ENCODE measurements at places on chromosomes 16 and 17. TPM values are rescaled to one million over a fixed set of nuclear protein-coding genes. Genes with fewer than 3 reads are reported as not detected.

- DNase-seq, result no peak
- no peak overlapping the region for H3K27ac ChIP-seq
- H3K36me3 ChIP-seq, result no peaks in the 10 kb centered on the region
Measured at GRCh38 chr16:66544016-66544757, 5.7 kb downstream of the TK2 start.

DNA sequence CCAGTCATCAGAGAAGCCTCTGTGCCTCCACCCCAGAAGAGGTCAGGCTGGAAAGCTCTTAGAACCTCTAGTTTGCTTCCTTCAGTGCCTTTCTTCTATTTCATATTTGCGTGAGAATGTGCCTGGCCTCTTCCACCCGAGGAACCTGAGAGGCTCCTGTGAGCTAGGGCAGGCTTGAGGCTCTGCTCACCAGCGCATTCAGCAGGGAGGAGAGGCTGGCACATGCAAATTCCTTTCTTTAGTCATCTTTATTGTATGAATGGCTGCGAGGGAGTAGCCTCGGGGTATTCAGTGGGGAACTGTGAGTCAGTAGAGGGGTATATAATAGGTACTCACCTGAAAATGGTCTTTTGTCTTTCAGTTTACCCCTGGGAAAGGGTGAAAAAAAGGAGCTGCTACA is 268.3 kb downstream of the ABCC12 start:
- DNase-seq, result no peak
- no peak overlapping the region for H3K27ac ChIP-seq
- no peak overlapping the region for H3K4me3 ChIP-seq
- H3K27me3 ChIP-seq, result peaks cover 15% of the 10 kb centered on the region
- H3K4me1 ChIP-seq, result no peaks in the 10 kb centered on the region

- no peak overlapping the region for H3K4me3 ChIP-seq
- no peak for DNase-seq
- no peak overlapping the region for H3K27ac ChIP-seq
- H3K27me3 ChIP-seq, result peaks cover 23% of the 10 kb centered on the region
- no peaks in the 10 kb centered on the region for H3K4me1 ChIP-seq
Measured at GRCh38 chr17:79339321-79339720, 264.7 kb downstream of the ENGASE start.

Gene SDR42E2
- total RNA-seq, result not detected

Gene NPIPB6
- not detected for total RNA-seq

- H3K4me1 ChIP-seq, result peaks cover 36% of the 10 kb centered on the region
- H3K27me3 ChIP-seq, result no peaks in the 10 kb centered on the region
- no peaks in the 10 kb centered on the region for H3K36me3 ChIP-seq
- no peak overlapping the region for H3K27ac ChIP-seq
- DNase-seq, result no peak
- no peak overlapping the region for H3K4me3 ChIP-seq
Measured at GRCh38 chr16:84132527-84133285, 12.3 kb downstream of the HSDL1 start.

Gene C16orf54
- total RNA-seq, result 17.3 TPM

- no peak overlapping the region for H3K27ac ChIP-seq
- H3K36me3 ChIP-seq, result no peaks in the 10 kb centered on the region
- H3K4me3 ChIP-seq, result no peak overlapping the region
- no peak for DNase-seq
- no peaks in the 10 kb centered on the region for H3K27me3 ChIP-seq
Measured at GRCh38 chr16:59249011-59249410, 514.9 kb upstream of the GOT2 start.

GRCh38 chr16:12515746-12516145 is 287.9 kb downstream of the CPPED1 start:
- H3K36me3 ChIP-seq, result no peaks in the 10 kb centered on the region
- H3K27ac ChIP-seq, result no peak overlapping the region
- no peaks in the 10 kb centered on the region for H3K27me3 ChIP-seq
- H3K4me1 ChIP-seq, result no peaks in the 10 kb centered on the region

DNA sequence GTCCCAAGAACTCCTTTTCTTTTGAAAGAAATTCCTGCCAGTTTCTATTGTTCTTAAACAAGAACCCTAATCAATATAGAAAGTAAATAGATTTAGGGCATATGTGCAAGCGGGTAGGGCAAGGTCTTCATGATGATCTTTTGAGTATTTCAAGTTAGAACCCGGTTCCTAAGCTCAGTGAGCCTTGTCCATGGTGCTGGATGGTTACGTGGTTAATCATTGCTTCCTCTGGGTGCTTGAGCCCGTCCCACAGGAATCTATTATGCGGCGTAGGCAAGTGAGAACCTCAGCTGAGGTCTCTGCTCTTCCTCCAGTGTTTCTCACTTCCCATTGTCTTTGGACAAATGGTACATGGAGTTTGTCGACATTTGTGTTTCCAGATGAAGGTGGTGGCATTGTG is 580.8 kb upstream of the EEF2KMT start:
- H3K36me3 ChIP-seq, result no peaks in the 10 kb centered on the region
- H3K27me3 ChIP-seq, result no peaks in the 10 kb centered on the region
- no peaks in the 10 kb centered on the region for H3K4me1 ChIP-seq
- H3K4me3 ChIP-seq, result no peak overlapping the region

DNA sequence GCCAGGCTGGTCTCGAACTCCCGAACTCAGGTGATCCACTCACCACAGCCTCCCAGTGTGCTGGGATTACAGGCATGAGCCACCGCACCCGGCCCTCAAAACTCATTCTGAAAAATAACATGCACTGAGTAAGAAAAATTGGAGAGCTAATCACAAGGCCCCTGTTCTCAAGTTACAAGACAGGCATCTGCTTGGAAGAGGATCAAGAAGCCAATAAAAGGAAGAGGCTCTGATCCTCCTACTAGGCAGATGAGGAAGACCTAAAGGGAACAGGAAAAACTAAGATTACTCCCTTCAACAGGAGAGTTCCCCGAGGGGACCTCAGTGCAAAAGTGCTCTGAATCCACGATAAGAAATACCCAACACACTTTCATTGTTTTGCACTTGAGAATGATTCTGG is 18.4 kb downstream of the BLMH start:
- no peak for DNase-seq
- no peak overlapping the region for H3K4me3 ChIP-seq
- H3K4me1 ChIP-seq, result peaks cover 1% of the 10 kb centered on the region
- H3K36me3 ChIP-seq, result peaks cover 40% of the 10 kb centered on the region
- H3K27me3 ChIP-seq, result no peaks in the 10 kb centered on the region

GRCh38 chr16:24188021-24188542 is 68.1 kb upstream of the CACNG3 start:
- H3K4me1 ChIP-seq, result peaks cover 11% of the 10 kb centered on the region
- peaks cover 24% of the 10 kb centered on the region for H3K36me3 ChIP-seq
- H3K27ac ChIP-seq, result no peak overlapping the region
- H3K27me3 ChIP-seq, result no peaks in the 10 kb centered on the region
- no peak overlapping the region for H3K4me3 ChIP-seq

DNA sequence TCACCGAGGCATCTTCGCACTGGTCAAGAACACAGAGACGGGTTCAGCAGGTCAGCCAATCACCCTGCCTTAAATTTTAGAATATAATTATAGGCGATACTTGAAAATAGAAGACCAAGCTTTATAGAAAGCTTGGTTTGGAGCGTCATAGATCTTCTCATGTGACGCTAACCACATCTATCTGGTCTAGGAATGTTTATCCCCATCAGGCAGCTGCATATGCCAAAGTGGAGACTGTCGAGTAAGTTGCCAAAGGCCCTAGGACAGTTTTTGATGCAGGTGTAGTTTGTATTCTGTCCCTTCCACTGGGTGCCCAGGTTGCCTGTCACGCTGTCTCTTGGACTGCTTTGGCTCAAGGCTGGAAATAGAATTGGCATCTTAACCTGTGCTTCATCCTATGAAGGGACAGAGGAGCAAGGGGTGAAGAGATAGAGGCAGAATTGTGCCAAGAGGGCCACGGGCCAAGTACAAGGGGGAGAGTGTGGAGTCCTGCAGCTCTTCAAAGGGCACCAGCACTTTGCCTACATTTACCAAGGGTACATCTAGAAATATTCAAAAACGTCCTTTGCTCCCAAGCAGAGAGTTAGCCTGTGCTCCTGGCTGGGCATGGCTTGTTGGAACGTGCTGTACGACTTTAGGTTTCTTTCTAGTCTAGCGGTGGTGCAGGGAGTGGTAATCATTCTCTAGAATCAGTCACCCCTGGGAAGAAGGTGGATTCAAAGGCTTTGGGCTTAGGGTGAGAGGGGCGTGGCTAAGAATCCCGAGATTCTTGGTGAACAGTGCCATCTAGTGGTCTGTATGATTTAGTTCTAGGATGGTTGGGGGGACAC is 5.3 kb upstream of the WIPI1 start:
- peaks cover 4% of the 10 kb centered on the region for H3K27me3 ChIP-seq
- no peak overlapping the region for H3K4me3 ChIP-seq
- H3K36me3 ChIP-seq, result no peaks in the 10 kb centered on the region

DNA sequence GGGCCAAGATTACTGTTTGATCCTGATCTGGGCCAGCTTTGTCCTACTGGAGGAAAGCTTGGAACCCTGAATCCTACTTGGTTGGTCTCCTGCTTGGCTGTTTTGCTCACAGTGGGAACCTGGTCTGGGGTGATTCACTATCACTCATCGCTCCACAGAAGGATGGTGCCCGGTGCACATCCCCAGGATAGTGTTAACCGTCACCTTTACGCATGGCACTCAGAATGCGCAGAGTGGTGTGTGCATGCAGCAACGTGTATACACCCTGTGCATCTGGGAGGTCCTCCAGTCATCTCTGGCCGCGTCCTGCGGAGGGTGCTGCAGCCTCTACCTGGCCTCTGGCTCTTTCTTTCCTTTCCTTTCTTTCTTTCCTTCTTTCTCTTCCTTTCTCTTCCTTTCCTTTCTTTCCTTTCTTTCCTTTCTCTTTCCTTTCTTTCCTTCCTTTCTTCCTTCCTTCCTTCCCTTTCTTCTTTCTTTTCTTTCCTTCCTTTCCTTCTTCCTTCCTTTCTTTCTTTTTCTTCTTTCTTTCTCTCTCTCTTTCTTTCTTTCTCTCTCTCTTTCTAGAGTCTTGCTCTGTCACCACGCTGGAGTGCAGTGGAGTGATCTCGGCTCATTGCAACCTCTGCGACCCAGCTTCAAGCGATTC is 13.1 kb downstream of the SOCS3 start:
- no peak for DNase-seq
- no peak overlapping the region for H3K4me3 ChIP-seq
- H3K27me3 ChIP-seq, result no peaks in the 10 kb centered on the region
- H3K4me1 ChIP-seq, result peaks cover 49% of the 10 kb centered on the region

GRCh38 chr17:27669136-27669535 is 38.1 kb downstream of the LGALS9 start:
- no peak for DNase-seq
- H3K27me3 ChIP-seq, result no peaks in the 10 kb centered on the region
- H3K36me3 ChIP-seq, result no peaks in the 10 kb centered on the region
- no peaks in the 10 kb centered on the region for H3K4me1 ChIP-seq
- no peak overlapping the region for H3K4me3 ChIP-seq

Gene MYL4
- not detected for total RNA-seq

All from activated naive CD8-positive, alpha-beta T cell treated with anti-CD3 and anti-CD28 coated beads for 36 hours (primary cell).